ENCODE measurements at places on chromosomes 6 and 20.

GRCh38 chr20:61690993-61691838, 374.5 kb downstream of the TAF4 start:
- no peak for DNase-seq

GRCh38 chr6:26064619-26065257, 22.5 kb upstream of the HFE start:
- no peak for DNase-seq

DNA sequence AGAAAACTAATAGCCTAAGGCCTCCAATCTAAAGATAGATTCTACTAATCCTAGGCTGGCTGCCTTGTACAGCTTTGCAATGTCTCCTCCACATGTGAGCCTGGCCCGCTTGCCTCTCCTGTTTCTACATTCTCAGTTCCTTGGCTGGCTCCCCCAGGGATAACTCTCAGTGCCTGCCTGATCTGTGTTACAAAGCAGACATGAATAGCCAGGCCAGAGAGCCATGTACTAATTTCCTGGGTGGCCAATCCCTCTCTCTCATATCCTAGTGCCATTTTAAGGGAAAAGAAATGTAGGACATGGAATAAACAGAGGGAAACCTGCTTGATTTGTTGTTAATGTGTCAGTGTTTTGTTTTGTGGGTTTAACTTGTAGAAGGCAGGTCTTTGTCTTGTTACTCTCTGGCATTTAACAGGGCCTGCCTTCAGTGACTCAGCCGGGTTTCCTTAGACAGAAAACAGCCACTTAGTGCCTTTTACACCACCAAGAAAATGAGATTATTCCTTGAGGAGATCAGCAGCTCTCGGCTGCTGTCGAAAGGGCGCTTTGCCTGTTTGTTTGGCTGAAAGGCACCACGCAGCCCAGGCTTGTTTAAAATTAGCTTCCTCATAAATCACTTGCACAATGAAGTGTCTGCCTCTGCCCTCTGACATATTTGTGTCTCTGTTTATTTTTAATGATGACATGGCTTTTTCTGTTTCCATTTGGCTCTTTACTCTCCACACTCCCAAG, 702.7 kb downstream of the MAFB start:
- no peak for DNase-seq

DNA sequence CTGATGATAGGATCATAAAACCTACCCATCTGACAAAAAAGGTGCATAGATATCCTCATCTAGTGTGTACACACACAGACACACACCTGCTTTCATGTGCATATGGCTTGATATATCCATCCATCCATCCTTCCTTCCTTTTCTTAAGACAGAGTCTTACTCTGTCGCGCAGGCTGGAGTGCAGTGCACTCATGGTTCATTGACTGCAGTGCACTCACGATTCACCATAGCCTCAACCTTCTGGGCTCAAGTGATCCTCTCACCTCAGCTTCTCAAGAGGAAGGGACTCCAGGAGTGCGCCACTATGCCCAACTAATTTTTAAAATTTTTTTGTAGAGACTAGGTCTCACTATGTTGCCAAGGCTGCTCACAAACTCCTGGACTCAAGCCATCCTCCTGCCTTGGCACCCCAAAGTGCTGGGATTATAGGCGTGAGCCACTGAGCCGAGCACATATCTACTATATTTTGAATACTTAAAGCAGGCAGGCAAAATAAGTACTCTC, 27.1 kb downstream of the ADNP start:
- DNase-seq = no peak

DNA sequence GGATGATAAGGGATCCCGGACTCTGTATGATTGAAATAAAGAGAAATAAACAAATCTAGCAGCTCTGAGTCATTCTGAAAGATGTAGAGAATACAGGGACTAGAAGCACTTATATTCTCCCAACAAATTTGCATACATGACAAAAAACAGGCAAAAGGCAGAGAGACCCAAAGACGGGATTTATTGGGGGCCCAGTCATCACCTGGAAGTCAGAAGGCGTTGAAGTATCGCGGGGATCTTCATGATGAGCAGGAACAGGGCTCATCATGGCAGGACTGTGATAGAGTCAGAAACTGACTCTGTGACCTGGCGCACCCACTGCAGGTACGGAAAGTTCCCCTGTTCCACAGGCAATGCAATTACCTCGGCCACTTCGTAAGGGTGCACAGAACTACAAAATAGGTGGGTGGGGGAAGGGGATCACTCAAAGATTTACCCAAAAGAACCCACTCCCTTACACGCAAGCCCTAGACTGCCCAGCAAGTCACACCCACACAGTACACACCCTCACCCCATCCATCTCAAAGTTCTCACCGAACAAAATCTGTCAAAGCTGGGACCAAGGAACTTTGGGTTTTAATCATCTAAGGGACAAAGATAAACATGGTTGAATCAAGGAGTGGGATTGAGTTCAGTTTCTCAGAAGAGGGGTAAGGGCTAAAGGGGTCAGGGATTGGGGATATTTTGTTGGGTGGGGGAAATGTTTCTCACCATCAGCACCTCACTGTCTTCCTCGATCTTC, 1.4 kb downstream of the CUTA start:
- DNase-seq = no peak

DNA sequence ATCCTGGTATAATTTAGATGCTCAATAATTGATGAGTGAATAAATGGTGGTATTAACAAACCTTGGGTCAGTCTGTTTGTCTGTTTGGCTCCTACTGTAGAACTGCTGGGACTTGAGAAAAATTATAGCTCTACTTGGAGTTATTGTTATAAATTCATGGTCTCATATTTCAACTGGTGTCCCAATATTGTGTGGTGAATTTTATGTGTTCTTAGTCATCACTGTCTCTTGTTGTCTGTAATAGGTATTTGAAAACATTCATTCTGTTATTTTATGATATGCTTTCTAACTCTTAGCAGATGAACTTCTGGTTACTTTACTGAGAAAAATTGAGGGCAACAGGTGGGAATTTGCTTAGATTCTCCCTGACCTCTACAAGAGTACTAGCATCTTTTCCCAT, 221.4 kb downstream of the CDKAL1 start:
- DNase-seq = no peak

- DNase-seq = no peak
Observed at GRCh38 chr6:77326029-77326428, 137.3 kb downstream of the HTR1B start.

- DNase-seq = no peak
Observed at GRCh38 chr6:111105578-111105977, 18.3 kb downstream of the SLC16A10 start.

Measured in stimulated activated CD4-positive, alpha-beta T cell treated with anti-CD3 and anti-CD28 coated beads, Interleukin-15, amount 100 ng/mL, for 1 hour (primary cell).